ENCODE measurements at places on chromosomes 7 and 10.

DNA sequence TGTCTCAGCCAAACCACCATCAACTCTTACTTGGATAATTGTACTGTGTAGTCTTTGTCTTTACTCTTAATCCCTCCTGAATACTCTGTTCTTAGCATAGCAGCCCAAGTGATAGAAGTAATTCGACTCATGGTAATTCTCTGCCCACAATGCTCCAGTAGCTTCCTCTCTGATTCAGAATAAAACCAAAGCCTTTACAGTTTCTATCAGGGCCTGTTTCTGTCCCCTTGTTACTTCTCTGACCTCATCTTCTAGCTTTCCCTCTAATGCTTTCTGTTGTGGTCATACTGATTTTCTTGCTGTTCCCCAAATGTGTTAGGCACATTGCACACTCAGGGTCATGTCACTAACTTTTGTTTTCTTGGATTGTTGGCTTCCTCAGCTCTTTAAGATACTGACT is 8.0 kb downstream of the ZNF518A start:
- DNase-seq, result no peak

DNA sequence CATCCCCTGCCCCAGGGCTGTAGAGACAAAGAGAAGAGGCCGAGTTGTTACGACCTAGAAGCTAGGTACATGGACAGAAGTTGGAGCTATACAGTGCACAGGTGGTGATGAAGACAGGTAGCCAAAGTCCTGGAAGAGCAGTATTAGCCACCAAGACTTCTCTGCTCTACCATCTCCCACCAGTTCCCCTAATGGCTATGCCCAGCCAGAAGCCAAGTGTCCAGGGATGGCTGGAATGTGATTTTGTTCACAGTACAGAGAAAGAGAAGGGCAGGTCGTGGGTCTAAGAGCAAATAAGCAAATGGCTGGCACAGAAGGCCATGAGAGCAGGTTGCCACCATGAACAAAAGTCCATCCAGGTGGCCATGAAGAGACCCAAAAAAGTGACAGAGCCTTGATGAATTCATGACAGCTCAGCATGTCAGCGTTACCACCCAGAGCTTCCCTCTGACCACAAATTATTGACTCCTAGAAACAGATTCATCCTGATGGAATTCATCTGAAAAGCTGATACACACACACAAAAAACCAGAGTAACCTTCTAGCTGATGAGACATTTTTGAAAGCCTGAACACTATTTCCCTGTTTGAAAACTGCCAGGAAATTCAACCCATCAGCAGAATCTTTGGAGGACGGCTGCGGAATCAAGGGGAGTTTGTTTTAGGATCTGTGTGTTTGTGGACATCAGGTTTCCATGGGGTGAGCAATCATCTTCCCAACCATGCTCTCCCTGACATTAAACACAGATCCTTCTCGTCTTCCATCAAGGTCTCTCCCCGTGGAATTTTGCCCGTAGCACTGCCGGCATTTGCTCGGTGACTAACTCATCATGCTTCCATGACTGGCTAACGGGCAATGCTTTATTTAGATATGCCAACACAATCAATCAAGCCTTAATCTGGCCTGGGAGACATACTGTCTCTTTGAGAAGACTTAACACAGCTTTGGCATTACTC is 906.7 kb upstream of the AUTS2 start:
- no peak for DNase-seq

GRCh38 chr10:69616358-69616757 is 13.7 kb upstream of the FAM241B start:
- DNase-seq, result no peak

DNA sequence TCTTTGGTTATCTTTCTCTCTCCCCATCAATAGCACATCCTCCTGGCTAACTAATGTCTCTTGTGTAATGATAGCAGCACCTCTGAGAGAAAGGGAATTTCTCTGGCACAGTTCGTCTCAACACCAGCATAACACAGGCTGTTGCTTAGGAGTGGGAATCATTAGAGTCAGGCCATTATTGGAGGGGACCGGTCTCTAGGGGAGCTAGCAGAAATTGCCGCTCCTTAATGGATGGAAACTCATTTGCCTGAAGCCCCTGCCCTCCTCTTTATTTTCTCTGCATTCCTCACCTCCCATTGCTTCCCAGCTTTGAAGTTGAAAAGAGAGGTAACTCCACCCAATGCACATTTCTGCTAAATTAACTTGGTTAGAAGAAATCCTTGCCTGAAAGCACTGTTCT is 11.9 kb downstream of the LRRC4 start:
- DNase-seq, result no peak

DNA sequence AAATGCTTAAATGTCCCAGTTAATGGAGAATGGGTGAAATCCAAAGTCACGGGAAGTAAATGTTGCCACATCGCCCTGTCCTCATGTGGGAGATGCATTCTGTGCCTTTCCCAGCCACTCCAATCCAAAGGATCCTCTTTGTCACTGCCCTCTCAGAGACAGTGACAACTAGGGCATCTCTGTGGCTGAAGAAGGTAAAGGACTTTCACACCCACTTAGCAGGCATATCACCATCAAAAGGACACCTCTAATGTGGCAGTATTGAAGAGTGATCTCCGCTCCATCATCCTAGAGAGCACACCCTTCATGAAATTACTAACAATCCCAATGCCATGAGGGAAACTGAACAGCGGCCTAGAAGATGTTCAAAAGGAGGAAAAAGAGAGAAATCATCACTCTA is 13.6 kb downstream of the ATXN7L1 start:
- DNase-seq, result no peak

DNA sequence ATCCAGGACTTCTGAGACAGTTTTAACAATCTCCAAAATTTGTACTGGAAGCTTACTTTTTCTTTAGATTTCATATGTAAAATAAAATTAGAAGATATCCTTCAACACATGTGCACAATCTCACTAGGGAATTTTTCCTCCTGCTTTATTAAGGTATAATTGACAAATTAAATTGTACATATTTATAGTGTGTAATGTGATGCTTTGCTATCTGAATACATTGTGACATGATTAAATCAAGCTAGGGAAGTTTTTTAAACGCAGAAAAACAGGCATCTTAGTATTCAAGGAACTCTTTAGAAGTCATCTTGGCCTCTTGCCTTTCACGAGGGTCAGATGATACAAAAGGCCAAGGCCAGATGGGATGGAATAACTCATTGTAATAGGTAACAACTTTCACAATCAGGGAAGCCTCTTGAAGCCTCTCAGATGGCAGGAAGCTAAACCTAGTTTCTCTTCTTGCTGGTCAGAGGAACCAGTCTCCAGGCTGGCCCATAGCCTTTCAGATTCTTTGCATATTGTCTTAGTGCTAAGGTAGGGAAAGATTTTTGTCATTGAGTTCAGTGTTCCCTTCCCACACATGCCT is 78.7 kb downstream of the RHOBTB1 start:
- DNase-seq, result no peak

- no peak for DNase-seq
Observed at GRCh38 chr7:126924477-126924876, 328.3 kb downstream of the GRM8 start.

GRCh38 chr10:96891840-96892239 is 59.7 kb downstream of the LCOR start:
- DNase-seq, result no peak

DNA sequence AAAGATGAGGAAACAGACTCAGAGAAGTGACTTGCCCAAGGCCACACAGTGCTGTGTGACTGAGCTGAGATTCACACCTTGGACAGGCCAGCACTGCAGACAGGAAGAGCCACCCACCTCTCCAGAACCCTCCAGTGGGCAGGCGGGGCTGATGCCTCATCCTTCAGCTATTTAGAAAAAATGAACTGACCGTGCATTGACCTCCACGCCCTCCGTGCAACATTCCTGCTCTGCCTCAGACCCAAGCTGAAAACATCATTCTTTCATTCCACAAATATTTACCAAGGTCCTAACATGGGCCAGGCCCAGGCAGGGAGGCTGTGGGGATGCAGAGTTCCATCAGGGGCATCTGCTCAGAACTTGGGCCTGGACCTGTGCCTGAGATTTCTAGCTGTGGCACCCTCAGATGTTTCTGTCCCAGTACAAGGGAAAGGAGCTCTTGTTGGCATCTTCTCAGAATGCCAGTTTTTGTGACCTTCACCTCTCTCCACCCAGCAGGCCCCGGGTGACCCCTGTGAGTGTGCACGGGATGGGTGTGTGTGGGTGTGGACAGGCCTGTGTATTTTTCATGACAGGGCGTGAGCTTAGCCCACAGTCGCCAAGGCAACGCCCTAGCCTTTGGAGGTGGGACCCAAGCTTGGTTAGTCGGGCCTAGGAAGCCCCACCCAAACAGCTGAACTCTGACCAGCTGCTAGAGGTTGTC is 6.5 kb downstream of the VSIR start:
- peak; percentile 55 for DNase-seq

DNA sequence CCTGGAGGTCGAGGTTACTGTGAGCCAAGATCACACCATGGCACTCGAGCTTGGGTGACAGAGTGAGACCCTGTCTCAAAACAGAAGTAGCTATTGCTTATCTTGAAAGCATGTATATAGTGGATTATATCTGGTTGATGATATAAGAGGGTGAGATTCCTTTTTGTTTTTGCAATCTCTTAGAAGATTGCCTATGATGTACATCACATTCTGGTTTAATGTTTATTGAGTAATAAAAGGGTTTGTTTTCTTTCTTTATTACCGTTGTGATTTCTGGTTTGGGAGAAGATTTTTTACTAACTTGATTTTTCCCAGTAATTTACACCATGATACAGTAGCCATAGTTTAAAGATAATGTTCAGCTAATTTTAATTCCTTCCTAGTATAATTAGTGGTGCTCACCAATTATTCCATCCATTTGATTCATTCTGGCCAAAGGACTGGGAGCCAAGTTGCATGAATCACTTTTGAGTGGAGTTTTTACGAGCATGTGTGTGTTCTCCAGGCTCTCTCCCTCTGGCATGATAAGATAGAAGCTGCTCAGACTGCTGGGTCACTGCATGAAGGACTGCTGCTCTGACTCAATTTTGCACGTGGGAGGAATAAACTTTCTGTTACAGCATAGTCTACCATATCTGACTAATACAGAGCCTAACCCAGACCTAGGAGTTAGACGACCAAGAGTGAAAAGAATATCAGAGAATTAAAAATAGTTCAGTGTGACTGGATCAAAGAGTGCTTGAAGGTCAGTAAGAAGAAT is 13.5 kb upstream of the TSPAN13 start:
- no peak for DNase-seq

GRCh38 chr7:82312646-82313045 is 130.9 kb downstream of the CACNA2D1 start:
- no peak for DNase-seq

- peak; percentile 99 for DNase-seq
Observed at GRCh38 chr7:25854608-25855497, 297.1 kb upstream of the NFE2L3 start.

DNA sequence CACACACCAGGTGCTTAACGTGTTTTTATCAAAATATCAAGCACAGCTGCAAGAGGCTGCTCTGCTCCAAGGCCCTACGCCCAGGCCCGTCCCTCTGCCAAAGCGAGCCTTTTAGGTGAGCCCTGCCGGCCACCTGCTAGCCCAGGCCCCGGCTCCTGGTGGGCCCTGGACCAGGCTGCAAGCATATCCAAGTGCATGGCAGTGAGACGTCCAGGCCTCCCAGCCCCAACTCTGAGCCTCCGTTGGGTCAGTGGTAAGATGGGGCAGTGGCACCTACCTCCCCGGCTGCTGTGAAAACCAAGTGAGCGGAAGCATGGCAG is 136.2 kb downstream of the LHPP start:
- no peak for DNase-seq

DNA sequence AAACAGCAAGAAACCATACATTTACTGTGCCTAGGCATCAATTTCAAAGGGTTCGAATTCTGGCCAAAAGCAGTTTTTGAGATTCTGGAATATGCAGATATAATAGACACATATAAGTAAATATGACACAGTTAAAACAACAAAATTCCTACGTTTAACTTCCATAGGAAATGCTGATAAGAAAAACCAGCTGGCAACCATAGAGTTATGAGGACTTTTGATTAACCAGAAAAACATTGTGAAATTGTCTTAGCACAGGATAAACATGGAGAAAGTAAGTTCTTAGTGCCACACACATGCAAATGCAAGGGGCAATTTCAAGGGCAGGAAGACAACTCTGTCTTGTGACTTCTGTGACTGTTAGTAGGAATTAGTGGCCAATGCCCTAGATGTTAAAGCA is 702.1 kb downstream of the TNS3 start:
- DNase-seq, result no peak

DNA sequence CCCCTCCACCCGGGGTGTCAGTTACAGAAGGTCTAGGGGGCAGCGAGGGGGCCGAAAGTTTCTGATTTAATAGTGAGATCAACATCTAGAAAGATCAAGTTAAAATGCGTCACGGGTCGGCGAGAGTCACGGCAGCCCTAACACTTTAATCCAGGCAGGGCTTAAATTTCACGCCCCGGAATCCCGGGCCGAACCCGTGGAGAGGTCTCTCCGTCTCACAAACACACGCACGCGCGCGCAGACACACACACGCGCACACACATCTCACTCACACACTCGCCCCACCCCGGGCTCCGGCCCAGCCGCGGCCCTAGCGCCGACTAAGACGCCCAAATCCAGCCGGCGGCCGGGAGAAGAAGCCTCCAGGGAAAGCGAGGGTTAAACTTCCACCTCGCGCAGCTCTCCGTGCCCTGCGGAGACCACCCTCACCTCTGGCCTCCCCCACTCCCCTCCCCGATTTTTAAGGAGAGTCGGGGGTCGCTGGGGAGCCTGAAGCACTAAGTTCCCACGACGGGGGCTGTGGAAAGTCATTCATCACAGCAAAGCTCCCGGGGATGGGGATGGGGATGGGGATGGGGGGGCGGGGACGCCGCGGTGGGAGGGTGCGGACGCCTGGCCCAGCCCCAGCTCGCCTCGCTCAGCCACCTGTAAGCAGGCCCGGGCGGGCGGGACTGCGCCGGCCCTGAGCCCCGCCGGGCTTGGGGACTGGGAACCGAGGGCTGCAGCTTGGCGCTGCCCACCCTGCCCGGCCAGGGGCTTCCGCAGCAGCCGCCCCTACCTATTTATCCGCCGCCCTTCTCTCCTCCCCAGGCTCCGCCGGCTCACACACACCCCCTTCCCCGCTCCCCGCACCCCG is 1.6 kb downstream of the PDGFA start:
- peak; percentile 72 for DNase-seq

DNA sequence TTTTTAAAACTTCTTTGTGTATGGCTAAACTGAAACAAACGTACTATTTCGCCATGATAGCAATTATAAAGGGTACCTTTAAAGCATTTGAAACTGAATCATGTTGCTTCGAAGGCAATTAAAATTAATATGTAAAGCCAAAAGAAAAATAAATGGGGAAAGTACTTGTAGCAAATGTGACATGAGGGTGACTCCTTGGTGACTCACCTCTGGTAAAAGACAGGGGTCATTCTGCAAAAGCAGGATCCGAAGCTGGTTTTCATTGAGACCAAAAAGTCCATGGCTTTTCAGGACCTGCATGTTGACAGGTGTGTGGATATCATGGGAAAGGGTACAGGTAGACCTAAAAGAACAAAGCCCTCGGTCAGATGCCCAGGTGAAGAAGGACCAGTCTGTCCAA is 1.5 kb downstream of the ZC3HAV1L start:
- DNase-seq, result no peak

- DNase-seq, result no peak
Observed at GRCh38 chr7:150458235-150458634, 7.8 kb downstream of the GIMAP8 start.

Data from eye (tissue), 1 donor.